ENCODE measurements at places on chromosomes 16 and 17. TPM values are rescaled to one million over a fixed set of nuclear protein-coding genes. Genes with fewer than 3 reads are reported as not detected.

The TSPOAP1 gene
- total RNA-seq = 4.2 TPM

The CD300LB gene
- total RNA-seq = not detected

- no peak for DNase-seq
Observed at GRCh38 chr16:3486506-3487215, 8.6 kb downstream of the C16orf90 start.

DNA sequence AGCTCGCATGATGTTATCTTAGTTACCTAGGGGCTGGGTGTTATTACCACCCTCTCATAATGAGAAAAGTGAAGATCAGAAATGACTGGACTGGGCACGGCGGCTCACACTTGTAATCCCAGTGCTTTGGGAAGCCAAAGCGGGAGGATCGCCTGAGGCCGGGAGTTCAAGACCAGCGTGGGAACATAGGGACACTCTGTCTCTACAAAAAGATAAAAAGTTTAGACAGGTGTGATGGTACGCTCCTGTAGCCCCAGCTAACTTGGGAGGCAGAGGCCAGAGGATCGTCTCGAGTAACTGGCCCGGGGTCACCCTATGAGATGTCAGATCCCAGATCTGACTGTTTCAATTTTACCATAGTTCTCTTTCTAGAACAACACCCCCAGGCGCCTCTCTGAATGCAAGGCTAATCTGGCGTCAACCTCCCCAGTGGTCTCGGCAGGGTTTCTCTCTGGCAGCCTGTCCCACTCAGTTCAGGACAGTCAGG, 1.9 kb upstream of the CCDC102A start:
- DNase-seq = peak; percentile 10

DNA sequence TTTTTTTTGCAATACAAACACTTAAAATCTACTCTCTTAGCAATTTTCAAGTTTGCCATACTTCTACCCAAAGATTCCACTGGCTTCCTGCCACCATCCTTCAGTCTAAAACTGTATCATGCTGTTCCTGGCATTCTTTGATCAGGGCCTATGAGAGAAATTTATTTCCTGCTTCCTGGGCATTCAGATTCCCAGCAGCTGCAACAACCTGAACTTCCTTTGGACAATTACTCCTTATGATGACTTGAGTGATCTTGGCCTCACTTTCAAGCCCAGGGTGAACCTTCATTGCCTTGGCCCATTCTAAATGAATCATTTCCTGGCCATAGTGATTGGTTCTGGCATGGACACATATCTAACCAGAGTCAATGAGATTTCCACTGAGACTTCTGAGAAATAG, 18.0 kb upstream of the MON1B start:
- no peak for DNase-seq

GRCh38 chr16:74297145-74297665, 591 bp downstream of the PSMD7 start:
- peak; percentile 39 for DNase-seq

DNA sequence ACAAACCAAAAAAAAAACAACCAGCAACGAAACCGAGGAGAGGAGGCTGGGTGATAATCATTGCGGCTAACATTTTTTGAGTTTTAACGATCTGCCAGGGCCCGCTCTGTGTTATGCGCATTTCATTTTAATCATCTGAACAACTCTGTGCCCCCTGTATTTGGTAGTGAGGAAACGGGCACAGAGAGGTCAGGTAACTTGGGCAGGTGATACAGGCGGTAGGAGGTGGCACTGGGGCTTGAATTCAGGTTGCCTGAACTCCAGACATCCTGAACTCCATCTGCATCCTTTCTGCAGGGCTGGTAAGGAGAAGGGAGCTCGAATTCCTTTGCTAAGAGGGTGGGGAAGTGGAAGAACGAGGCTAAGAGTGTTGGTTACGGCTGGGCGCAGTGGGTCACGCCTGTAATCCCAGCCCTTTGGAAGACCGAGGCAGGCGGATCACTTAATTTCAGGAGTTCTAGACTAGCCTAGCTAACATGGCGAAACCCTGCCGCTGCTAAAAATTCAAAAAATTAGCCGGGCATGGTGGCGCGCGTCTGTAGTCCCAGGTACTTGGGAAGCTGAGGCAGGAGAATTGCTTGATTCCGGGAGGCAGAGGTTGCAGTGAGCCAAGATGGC, 1.1 kb downstream of the CLUAP1 start:
- no peak for DNase-seq
